ENCODE measurements at places on chromosomes 5 and 9. TPM values are rescaled to one million over a fixed set of nuclear protein-coding genes. Genes with fewer than 3 reads are reported as not detected.

GRCh38 chr5:80291761-80292160 lies 28.0 kb upstream of the SPZ1 start:
- DNase-seq = no peak

DNA sequence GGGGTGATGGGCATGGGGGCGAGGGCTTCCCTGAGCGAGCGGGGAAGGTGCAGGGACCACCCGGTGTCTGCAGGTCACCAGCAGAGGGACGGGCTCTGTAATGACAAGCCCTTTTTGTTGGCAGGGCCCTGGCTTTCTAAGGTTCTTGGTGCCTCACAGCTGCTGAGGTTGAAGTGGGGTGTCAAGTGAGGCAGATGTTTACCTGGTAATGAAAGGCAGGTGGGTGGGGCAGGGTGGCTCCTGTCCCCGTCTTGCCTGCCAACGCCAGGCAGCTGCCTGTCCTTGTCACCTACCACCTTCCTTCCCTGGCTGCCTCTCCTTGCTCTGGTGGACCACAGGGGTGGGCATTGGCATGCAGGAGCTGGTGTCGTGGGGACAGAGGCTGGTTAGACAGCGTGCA lies 41.0 kb upstream of the SEMA4D start:
- no peak for DNase-seq

DNA sequence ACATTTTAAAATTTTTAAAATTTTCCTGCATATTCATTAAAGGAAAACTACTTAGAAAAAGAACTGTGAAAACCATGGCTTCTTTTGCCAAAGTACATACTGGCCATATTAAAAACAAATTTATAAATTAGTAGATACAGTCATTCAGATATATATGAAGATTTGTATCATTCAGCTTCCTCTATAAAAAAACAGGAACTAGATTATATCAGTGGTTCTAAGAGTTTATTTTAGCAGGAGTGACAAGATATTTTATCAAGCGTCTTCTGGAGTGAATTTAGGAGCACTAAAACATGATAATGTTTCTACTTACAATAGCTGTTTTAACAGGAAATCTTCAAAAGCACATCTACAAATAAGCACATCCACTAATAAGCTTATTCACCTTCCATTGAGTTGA lies 171.4 kb downstream of the RAPGEF6 start:
- no peak for DNase-seq

C9orf153 gene
- total RNA-seq = not detected

GPR150 gene
- total RNA-seq = not detected

Data from HT1080 (cell line).